ENCODE measurements at places on chromosomes 6 and 20.
A peak's percentile ranks its signal among the peaks of the same experiment; 100 is the strongest.

DNA sequence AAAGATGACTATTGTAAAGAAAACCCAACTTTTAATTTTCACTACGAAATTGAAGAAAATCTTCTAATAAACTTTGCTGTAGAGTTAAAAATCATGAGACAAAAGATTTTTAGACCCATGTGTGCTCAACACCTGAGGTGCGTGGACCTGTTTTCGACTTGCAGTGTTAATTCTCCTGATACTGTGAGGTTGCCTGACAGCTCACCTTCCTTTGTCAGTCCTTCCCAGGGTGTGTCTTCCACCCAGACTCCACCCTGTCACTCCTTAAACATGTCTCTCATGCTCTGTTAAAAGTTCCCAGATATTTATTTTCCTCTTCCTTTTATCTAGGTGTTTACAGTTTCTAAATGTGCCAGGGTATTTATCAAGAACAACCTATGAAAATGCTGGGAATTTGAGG is 151.3 kb upstream of the NT5E start:
- no peak for DNase-seq

- no peak for DNase-seq
Observed at GRCh38 chr6:142878407-142878806, 66.6 kb downstream of the HIVEP2 start.

GRCh38 chr20:49424536-49424935 is 57.9 kb downstream of the KCNB1 start:
- no peak for DNase-seq

DNA sequence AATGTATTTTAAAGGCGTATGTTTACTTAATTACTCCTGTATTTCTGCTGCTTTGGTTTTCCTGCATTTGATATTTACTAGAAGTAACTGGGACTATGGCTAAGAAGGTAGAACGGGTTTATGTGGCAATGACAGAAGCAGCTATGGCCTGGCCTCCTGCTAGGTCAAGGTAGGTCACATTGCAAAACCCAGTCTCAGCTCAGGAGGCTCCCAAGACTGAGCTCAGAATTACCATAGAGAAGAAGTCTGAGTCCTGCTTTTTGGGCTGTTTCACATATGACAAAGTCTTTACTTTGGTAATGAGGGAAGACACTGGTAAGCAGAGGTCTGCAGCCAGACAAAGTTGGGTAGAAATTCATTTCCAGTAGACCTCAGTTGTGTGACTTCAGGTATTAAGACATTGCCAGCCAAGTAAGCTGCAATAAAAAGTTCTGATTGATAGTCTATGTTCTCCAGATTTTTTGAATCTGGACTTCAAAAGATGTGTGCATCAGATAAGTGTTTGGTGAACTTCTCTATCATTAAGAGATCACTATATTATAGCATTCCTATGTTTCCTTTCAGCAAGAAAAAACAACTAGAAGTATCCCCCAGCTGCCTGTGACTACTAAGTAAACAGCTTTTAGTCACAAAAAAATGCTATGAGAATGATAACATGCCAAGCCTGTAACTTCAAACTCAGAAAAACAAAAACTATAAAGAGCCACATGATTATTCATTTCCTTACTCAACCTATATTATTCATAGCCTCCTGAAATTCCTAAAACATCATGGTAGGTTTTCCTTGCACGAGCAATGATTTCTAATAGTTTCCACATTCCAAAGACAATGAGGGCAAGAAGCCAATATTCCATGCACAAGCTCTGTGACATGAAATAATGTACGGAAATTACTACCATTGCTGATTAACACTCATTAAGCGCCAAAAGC is 312.3 kb downstream of the HAO1 start:
- DNase-seq: no peak

- DNase-seq: no peak
Observed at GRCh38 chr6:111013144-111013915, 31.5 kb downstream of the RPF2 start.

DNA sequence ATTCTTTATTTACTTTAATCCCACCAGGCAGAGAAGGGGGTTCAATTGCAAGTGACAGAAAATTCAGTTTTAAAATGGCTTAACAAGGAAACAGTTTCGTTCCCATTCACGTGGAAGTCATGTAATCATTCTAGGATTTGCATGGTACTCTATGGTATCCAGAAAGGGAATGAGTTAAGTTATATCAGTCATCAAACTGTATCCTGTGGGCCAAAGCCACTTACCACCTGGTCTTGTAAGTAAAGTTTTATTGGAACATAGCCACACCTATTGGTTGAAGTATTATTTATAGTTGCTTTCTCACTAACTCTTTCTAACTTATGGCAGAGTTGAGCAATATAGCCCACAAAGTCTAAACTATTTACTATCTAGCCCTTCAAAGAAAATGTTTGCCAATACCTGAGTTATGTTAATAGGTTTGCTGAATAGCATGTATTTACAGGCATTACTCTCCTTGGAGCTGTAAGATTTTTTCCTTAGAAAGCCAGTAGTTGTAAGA is 10.2 kb upstream of the MMS22L start:
- DNase-seq: no peak

GRCh38 chr20:24578567-24579415 is 109.4 kb downstream of the SYNDIG1 start:
- no peak for DNase-seq

GRCh38 chr6:7537565-7538174 is 3.8 kb upstream of the DSP start:
- DNase-seq: no peak

GRCh38 chr20:23061734-23062561 is 12.5 kb upstream of the THBD start:
- DNase-seq: no peak

DNA sequence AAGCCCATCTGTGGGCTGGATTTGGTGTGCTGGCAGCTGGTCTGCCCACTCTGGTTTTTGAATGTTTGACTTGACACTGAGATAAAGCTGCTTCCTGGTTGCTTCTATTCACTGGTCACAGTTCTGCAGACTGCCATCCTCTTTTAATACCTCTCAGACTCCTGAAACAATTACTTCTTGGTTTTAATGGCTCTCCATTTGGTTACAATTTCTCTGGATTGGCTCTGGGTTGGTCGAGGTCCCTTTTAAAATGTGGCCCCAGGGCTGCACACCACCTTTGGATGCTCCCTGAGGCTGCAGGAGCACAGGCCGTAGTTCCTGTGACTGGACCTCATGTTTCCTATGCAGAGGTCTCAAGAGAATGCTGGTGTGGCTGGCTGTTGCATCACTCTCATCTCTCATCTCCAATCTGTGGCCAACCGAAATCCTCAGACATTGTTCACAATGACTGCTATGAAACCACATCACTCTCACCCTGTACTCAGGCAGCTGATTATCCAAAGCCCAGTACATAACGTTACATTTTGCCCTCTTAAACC is 98.5 kb downstream of the INSM1 start:
- DNase-seq: no peak

DNA sequence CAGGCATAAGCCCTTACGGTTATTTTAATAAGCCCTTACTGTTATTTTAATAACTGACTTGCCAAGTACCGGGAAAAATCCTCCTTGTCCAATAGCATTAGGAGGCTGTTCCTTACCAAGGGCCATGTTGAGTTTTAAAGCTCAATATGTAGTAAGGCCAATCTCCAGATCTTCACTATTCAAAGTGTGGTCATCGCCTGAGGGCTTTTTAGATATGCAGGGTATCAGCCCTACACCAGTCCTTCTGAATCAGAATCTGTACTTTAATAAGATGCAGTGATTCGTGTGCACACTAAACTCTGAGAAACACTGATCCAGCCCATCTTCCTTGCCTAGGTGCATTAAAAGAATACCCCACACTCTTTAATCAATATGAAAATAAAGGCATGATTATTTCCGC is 72.8 kb upstream of the ZNF133 start:
- no peak for DNase-seq

GRCh38 chr6:53432318-53433161 is 83.8 kb upstream of the ELOVL5 start:
- no peak for DNase-seq

DNA sequence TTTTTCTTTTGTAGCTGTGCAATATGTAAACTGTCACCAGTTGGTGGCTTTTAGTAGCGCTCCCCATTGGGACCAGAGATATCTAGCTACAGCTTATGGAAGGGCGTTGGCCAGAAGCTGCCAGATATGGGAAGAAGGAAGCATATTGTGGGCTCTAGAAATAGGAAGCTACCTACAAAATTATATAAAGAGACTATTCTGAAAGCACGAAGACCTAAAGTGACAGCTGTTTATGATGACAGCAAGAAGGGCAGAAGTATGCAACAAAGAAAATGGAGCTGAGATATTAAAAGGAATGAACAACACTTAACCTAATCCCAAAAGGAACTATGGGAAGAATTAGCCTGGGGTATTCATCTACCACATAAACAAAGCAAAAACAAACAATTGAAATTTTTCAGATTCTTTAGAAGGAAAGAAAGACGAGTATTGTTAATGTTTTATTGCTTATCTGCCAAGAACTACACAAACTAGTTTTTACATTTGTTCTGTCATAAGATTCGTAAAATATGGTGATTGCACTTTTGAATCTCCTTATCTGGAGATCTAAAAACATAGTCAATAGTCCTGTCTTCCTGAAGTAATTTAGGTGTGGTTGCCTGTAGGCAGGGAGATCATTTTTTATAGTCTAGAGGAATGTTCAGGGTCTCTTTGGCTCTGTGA is 81.6 kb downstream of the NCOA7 start:
- no peak for DNase-seq

- no peak for DNase-seq
Observed at GRCh38 chr20:363319-364078, 16.6 kb downstream of the NRSN2 start.

GRCh38 chr6:96876886-96877545 is 20.7 kb downstream of the NDUFAF4 start:
- DNase-seq: no peak

DNA sequence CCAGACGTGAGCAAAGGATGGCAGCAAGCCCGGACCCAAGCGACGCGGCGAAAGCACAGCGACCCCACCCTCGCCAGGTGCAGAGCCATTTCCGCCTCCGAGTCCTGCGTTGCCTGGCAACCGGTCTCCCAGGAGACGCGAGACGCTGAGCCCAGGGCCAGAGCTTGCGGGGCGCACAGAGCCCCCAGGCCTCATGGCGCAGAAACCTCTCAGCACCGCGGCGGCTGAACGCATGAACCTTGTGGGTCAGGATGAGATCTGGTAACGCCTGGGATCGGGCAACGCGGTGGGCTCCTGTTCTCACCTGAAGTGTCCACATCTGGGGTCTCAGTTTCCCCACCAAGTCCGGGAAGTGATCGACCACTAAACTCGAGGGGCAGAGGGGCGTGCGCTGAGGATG is 77.7 kb downstream of the ANKRD60 start:
- DNase-seq: no peak

DNA sequence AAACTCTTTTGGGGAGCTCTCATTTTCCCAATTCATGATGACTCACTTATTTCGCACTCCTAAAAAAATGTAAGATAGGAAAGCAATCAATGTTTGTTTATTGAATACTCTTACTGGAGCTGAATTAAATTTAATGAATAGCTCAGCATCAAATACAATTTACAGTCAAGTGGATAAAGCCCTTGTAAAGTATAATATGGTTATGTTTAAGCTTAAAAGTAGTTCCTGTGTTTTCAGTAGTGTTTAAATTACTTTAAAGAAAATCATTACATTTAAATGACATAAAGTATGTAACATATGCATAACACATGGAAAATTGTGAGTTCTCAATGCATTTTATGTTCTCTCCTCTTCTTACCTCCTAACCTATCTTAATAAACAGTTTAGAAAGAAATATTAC is at the start of gene OR2B3:
OR2B3 (minus strand) TSS at position 101 of the 400 bp plus-strand sequence; CDS start at position 36, 65 bp downstream.
- DNase-seq: no peak

DNA sequence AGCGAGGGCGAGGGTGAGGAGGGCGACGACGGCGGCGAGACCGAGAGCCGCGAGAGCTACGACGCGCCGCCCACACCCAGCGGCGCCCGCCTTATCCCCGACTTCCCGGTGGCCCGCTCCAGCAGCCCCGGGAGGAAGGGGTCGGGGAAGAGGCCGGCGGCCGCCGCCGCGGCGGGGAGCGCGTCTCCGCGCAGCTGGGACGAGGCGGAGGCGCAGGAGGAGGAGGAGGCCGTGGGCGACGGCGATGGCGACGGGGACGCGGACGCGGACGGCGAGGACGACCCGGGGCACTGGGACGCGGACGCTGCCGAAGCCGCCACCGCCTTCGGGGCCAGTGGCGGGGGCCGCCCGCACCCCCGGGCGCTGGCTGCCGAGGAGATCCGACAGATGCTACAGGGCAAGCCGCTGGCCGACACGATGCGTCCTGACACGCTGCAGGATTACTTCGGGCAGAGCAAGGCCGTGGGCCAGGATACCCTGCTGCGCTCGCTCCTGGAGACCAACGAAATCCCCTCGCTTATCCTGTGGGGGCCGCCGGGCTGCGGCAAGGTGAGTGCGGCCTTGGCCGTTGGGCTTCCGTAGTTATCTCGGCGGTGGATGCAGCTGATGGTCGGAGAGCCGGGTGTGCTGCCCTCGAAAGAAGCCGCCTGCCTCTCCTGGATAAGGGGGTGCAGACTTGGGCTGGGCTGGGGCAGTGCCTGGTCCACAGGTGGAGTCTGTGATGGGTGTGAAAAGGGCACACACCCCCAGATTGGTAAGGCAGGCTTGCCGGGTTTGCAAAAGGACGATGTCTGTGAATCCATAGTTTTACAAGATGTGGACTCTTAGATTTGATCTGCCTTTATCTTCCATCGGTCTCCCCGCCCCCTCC is 938 bp downstream of the WRNIP1 start:
- peak; percentile 69 for DNase-seq

GRCh38 chr6:121112356-121112755 is 221.9 kb downstream of the TBC1D32 start:
- DNase-seq: no peak

- no peak for DNase-seq
Observed at GRCh38 chr20:34983995-34984735, 28.5 kb downstream of the MYH7B start.

- no peak for DNase-seq
Observed at GRCh38 chr6:147468634-147469033, 39.9 kb upstream of the SAMD5 start.

DNA sequence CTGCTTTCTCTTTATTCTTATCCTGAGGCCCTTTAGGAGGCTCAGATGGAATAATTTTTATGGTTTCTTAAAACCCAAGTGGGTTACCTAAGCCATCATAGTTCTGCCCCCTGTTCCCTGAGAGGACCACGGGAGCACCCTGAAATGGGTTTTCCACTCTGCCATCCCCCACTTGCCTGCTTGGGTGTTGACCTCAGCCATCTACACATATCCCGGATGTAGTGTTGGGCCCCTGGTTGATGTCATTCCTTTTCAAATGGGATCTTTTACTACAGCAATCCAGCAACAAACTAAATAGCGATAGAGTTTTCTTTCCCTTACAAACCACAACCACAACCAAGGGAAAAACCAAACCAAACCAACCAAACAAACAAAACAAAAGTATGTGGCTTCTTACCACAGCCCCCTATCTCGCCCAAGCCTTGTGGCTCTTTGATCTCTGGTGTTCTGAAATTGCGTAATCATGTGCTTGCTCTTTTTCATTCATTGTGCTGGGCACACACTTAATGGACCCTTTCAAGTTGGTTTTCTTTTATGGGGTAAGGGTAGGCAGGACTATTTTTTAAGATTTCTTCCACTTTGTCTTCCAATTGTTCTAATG is 154.9 kb downstream of the ESR1 start:
- DNase-seq: no peak

GRCh38 chr6:54282186-54282585 is 26.1 kb upstream of the TINAG start:
- DNase-seq: no peak

GRCh38 chr6:138099832-138100231 is 7.4 kb downstream of the PERP start:
- DNase-seq: no peak

Data from sciatic nerve (tissue), 2 donors.